Thymus (tissue), 14 donors: ENCODE measurements at places on chromosomes 7 and 10.

- H3K36me3 ChIP-seq, result no peaks in the 10 kb centered on the region
- no peak for DNase-seq
- peaks cover 23% of the 10 kb centered on the region for H3K27me3 ChIP-seq
- H3K4me1 ChIP-seq, result no peaks in the 10 kb centered on the region
Measured at GRCh38 chr7:1278543-1278942, 45.9 kb downstream of the UNCX start.

GRCh38 chr7:78970440-78970916 lies 483.0 kb downstream of the MAGI2 start:
- H3K36me3 ChIP-seq, result no peaks in the 10 kb centered on the region
- H3K27me3 ChIP-seq, result no peaks in the 10 kb centered on the region
- no peaks in the 10 kb centered on the region for H3K4me1 ChIP-seq
- H3K4me3 ChIP-seq, result no peak overlapping the region
- no peak for DNase-seq
- no peak overlapping the region for H3K27ac ChIP-seq

DNA sequence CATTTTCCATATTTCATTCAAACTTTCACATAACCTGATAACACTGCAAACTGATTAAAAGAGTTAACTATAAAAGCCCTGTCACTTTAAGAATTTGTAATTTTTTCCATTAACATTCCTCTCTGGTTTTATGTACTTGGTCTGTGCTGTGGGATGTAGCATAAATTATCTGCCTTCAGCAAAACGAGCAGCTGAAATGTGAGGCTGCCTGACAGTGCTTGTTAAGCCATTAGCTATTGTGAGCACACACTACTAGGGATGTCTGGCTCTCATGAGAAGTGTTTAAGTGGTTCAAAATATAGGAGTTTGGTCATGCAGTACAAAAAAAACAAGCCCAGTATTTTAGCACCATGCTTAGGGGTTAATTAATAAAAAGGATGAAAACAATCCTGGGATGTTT lies 63.0 kb downstream of the HOXA1 start:
- peaks cover 13% of the 10 kb centered on the region for H3K4me1 ChIP-seq
- H3K27me3 ChIP-seq, result no peaks in the 10 kb centered on the region
- no peak overlapping the region for H3K4me3 ChIP-seq
- H3K27ac ChIP-seq, result no peak overlapping the region

DNA sequence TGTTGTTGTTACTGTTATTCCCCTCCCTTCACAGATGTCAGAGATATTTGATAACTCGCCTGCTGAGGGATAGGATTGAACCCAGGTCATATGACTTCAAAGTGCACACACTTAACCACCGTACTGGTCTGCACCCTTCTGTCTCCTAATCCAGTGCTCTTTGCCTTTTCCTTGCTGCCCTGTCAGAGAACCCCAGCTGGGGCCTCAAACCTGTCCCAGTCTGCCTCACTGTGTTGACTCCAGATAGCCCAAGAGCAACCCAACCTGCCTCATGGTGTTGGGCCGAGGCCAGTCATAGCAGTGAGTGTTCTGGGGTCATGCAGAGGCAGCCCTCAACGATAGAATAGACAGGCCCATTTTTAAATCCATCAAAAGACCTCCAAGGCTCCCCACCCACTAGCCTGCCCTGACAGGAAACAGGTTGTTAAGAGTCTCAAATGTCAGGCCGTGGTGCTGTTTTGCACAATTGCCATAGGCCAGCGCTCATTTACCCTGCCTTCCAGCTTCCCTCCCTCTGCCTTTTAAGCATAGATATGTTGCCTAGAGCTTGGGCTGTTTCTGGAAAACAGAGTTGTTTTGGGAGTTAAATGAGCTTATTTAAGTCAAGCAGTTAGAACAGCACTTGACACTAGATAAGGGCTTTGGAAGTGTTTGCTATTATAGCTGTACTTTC lies 37.0 kb upstream of the PDCD4 start:
- peak; percentile 75 for DNase-seq
- H3K27me3 ChIP-seq, result no peaks in the 10 kb centered on the region
- H3K4me3 ChIP-seq, result no peak overlapping the region
- H3K36me3 ChIP-seq, result no peaks in the 10 kb centered on the region
- peaks cover 52% of the 10 kb centered on the region for H3K4me1 ChIP-seq

DNA sequence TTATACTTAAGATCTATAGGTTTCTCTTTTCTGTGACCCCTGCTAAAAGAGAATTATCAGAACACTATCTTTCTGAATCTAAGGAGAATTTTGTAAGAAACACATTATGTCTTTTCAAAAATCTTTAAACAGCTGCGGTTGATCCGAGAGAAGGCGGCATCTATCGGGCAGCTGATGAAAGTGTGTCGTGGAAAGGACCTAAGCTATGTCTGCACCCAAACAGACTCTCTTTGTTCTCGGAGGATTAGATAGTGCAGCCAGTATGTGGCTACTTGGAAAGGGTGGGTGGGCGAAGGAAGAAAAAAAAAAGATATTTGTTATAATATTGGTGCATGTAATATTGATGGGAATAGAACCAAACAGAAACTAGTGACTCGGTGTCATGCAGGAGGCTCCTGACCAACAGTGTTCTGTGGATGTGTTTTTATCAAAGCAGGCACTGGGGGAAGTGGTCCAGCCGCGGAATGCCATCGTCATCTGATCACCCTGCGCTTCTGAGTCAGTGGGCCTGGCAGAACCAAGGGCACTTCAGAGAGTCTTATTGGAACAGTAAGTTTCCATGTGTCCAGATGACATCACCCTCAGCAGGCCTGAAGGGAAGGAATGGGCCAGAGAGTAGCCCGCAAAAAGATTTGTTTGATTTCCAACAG lies 509.7 kb upstream of the AKR1E2 start:
- no peaks in the 10 kb centered on the region for H3K36me3 ChIP-seq
- H3K4me1 ChIP-seq, result no peaks in the 10 kb centered on the region
- no peak for DNase-seq
- no peaks in the 10 kb centered on the region for H3K27me3 ChIP-seq
- no peak overlapping the region for H3K4me3 ChIP-seq
- H3K27ac ChIP-seq, result no peak overlapping the region

DNA sequence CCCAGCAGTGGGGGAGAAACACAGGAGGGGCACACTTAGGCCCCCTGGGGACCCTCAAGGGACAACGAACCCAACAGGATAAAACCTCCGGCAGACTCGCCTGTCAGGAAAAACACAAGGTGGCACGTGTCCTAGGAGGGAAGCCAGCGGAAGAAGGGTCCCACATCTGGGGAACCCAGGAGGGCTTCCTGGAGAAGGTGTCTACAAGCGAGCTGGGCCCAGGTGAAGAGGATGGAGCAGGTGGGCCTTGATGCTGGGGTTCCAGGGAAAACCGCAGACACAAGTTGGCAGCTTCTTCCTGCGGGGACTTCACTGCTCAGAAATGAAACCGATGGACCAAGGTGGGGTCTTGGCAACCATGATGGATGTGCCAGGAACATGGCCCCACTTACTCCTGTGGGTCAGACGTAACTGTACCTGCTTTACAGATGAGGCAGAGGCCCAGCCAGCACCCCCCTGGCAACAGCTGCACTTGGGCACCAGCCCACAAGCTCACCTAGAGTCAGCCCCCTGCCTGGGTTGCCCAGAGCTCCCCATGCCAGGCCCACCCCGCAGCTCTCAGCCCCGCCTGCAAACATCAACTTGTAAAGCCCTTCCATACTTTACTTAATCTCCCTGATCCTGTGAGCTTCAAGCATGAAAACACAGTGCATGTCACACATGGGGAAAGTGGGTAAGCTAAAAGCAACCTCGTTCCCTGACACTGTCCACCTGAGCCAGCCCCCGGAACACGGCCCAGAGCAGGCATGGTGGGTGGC lies 225.0 kb downstream of the ELFN1 start:
- H3K36me3 ChIP-seq, result peaks cover 51% of the 10 kb centered on the region
- peaks cover 6% of the 10 kb centered on the region for H3K4me1 ChIP-seq
- DNase-seq, result no peak
- H3K27me3 ChIP-seq, result no peaks in the 10 kb centered on the region

DNA sequence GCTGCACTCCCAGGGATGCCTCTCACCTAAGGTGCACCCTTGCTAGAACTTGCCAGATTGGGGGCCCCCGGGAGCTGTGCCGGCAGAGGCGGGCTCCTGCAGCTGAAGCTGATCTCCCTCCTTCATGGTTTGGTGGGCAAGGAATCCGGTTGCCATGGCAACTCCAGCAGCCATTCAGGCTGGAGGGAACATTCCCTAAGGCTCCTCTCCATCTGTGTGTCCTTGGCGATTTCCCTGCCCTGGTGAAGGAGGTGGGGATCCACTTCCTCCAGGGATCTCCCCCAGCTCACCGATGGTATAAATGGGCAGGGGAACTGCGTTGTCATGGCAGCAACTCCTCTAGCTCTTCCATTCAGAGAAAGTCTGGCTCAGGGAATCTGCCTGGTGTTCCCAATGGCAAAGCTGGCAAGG lies 49.6 kb upstream of the GPR158 start:
- no peaks in the 10 kb centered on the region for H3K4me1 ChIP-seq
- no peaks in the 10 kb centered on the region for H3K36me3 ChIP-seq
- H3K27ac ChIP-seq, result no peak overlapping the region
- no peak for DNase-seq
- H3K4me3 ChIP-seq, result no peak overlapping the region

DNA sequence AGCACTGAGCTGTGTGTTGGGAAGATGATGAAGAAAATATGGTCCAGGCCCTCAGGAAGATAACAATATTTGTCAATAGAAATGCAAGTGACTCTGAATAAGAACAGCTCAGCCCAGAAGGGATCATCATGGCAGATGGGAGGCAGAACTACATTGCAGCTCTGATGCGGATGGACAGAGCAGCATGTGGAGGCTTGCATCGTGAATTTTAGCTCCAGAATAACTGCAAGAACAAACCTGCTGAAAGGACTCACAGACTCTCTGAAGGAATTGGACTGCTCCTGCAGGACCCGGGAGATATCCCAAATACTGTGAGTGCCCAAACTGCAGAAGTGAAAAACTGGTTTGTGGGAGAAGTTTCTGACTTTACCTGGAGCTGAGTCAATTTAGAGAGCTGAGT lies 80.6 kb upstream of the LAMB4 start:
- no peak overlapping the region for H3K27ac ChIP-seq
- peaks cover 2% of the 10 kb centered on the region for H3K4me1 ChIP-seq
- no peaks in the 10 kb centered on the region for H3K36me3 ChIP-seq
- DNase-seq, result no peak
- no peaks in the 10 kb centered on the region for H3K27me3 ChIP-seq

- no peak overlapping the region for H3K4me3 ChIP-seq
- H3K27ac ChIP-seq, result peak overlapping the region; percentile 63
- peaks cover 44% of the 10 kb centered on the region for H3K4me1 ChIP-seq
Measured at GRCh38 chr7:50367100-50367499, 62.6 kb downstream of the IKZF1 start.

- H3K36me3 ChIP-seq, result no peaks in the 10 kb centered on the region
- H3K4me1 ChIP-seq, result no peaks in the 10 kb centered on the region
- H3K27ac ChIP-seq, result no peak overlapping the region
- DNase-seq, result no peak
- no peaks in the 10 kb centered on the region for H3K27me3 ChIP-seq
Measured at GRCh38 chr7:66442385-66442784, 186.3 kb upstream of the KCTD7 start.

- no peak overlapping the region for H3K4me3 ChIP-seq
- DNase-seq, result no peak
- H3K4me1 ChIP-seq, result no peaks in the 10 kb centered on the region
- H3K27ac ChIP-seq, result no peak overlapping the region
- no peaks in the 10 kb centered on the region for H3K36me3 ChIP-seq
- no peaks in the 10 kb centered on the region for H3K27me3 ChIP-seq
Measured at GRCh38 chr10:121092720-121093095, 241.5 kb downstream of the WDR11 start.

GRCh38 chr7:152710153-152710442 lies 34.2 kb upstream of the XRCC2 start:
- H3K27ac ChIP-seq, result no peak overlapping the region
- no peaks in the 10 kb centered on the region for H3K27me3 ChIP-seq
- H3K4me3 ChIP-seq, result no peak overlapping the region
- no peak for DNase-seq
- no peaks in the 10 kb centered on the region for H3K4me1 ChIP-seq

- H3K4me3 ChIP-seq, result no peak overlapping the region
- H3K36me3 ChIP-seq, result no peaks in the 10 kb centered on the region
- DNase-seq, result no peak
- no peak overlapping the region for H3K27ac ChIP-seq
Measured at GRCh38 chr10:34587002-34587679, 228.0 kb downstream of the PARD3 start.

DNA sequence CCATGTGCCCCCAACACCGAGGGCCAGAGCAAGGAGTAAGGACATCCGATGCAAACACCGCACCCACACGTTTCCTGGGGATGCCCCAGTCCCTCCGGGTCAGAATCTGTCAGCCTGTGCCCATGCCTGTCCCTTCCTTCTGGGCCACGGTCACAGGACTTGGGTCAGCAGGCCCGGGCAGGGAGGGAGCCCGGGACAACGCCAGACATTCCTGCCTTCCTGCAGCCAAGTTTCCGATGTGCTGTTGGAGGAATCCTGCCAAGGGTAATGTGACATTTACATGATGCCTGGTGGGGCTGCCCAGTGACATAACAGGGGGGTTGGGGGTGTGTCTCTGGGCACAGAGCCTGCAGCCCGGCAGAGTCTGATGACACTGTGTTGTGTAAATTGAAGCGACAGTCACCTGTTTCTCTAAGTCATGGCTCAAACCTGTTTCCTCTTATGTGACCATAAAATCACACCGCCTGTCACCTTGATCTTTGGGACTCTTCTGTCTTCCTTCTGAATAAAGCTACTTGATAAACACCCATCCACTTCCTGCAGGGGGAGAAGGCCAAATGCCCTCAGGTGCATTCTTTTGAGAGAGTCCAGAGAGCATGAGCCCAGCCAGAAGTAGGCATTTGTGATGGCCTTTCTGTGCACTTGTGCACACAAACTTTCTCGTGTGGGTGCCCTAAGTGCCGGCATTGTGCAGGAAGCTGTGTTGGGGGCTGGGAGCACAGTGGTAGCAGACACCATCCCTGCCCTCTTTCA lies 175.3 kb upstream of the RHEB start:
- H3K4me1 ChIP-seq, result no peaks in the 10 kb centered on the region
- H3K36me3 ChIP-seq, result no peaks in the 10 kb centered on the region
- no peak overlapping the region for H3K4me3 ChIP-seq
- H3K27ac ChIP-seq, result no peak overlapping the region
- peaks cover 2% of the 10 kb centered on the region for H3K27me3 ChIP-seq

- H3K27me3 ChIP-seq, result no peaks in the 10 kb centered on the region
- peak; percentile 46 for DNase-seq
- no peaks in the 10 kb centered on the region for H3K4me1 ChIP-seq
- no peak overlapping the region for H3K4me3 ChIP-seq
- no peaks in the 10 kb centered on the region for H3K36me3 ChIP-seq
- H3K27ac ChIP-seq, result no peak overlapping the region
Measured at GRCh38 chr10:93288679-93289634, 193.2 kb downstream of the MYOF start.

- DNase-seq, result no peak
- H3K27me3 ChIP-seq, result peaks cover 2% of the 10 kb centered on the region
- H3K4me1 ChIP-seq, result no peaks in the 10 kb centered on the region
- no peaks in the 10 kb centered on the region for H3K36me3 ChIP-seq
- no peak within 1 kb of the TSS for H3K4me3 ChIP-seq
- no peak within 1 kb of the TSS for H3K27ac ChIP-seq
Measured at GRCh38 chr7:31687024-31687748, at the start of gene PPP1R17. TSS of gene PPP1R17 (plus strand) at chr7:31687215. CDS start at chr7:31692442, 5,227 bp downstream.

GRCh38 chr10:93995182-93995581 lies 1.5 kb downstream of the PLCE1 start:
- no peaks in the 10 kb centered on the region for H3K4me1 ChIP-seq
- no peak overlapping the region for H3K4me3 ChIP-seq
- no peaks in the 10 kb centered on the region for H3K36me3 ChIP-seq
- peaks cover 27% of the 10 kb centered on the region for H3K27me3 ChIP-seq
